ENCODE measurements at places on chromosomes 3 and 15.

GRCh38 chr3:64674591-64675076, 13.2 kb downstream of the ADAMTS9 start:
- no peak for DNase-seq

DNA sequence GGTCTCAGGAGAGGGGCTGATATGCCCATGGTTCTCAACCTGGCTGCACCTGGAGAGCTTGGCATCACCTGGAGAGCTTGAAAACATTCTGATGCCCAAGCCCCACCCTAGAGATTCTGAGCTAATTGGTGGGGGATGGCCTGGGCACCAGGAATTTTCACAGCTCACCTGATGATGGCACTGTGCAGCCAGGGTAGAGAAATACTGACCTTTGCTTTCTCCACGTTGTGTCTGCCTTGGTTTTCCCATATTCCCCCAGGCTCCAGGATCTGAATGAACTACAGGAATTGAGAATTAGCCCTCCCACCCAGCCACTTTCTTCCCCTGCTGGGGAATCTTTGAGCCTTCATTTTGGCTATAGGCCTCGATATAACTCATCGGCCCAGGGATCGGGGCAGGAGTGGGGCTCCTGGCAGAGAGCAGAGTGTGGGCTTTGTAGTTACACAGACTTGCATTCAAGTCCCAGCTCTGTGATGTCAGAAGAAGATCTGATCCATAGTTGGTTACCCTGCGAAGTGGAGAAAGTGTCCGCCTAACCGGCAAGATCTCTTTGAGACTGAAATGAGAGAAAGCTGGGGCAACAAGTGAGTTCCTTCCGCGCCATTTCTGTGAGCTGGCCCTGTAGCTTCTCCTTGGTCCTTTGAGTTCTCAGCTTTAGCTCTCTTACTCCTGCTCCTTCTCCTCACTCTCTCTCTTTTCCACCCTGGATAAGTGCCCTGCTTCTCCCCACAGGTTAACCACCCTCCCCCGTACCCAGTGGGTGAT, 33.1 kb upstream of the UBE2Q2 start:
- no peak for DNase-seq

DNA sequence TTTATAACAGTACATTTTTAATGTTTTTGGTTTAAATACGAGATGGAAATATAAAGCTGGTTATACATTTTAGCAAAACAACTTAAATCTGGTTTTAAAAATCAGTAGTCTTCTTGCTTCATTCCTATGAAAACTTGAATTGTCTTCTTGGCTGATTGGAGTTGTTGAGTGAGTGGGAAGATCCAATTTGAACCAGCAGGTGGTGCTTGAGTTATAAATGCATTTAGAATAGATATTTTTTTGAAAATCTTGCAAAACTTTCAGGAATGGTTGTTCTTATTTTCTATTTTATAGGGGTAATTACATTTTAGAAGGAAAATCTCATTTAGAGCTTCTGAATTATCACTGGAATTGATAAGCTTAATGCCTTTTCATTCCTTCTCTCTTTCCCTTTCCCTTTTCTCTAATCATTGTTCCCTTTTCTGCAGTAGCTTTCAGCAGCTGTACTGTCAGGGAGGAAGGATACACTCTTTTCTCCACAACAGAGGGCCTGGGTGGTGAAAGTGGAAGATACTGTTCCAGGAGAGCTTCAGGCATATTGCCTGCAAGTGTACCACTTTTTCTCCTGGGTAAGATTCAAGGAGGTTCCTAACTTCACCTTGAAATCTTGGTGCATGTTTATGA, 335.6 kb downstream of the NLGN1 start:
- DNase-seq, result no peak

GRCh38 chr15:83873966-83874365, 220.0 kb downstream of the ADAMTSL3 start:
- DNase-seq, result no peak

- DNase-seq, result no peak
Observed at GRCh38 chr15:57218826-57219576, 157.3 kb upstream of the CGNL1 start.

- DNase-seq, result no peak
Observed at GRCh38 chr3:157447026-157447694, 10.5 kb downstream of the PTX3 start.

DNA sequence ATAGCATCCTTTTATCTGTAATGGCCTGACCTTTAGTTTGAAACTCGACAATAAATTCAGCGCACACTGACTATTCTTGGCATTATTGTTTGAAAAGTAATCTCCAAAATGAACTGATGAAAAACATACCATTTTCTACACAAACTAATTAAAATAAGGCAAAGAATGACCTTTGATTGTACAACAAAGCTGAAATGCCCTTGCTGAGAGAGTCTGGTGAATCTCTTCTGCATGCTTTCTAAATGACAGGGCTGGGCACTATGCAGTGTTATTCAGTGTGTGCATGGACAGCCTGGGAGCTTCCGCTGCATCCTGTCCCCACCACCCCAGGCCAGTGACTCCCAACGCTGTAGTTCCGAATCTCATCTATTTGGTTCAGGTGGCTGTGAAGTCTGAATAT, 530.8 kb downstream of the FOXP1 start:
- DNase-seq, result no peak

DNA sequence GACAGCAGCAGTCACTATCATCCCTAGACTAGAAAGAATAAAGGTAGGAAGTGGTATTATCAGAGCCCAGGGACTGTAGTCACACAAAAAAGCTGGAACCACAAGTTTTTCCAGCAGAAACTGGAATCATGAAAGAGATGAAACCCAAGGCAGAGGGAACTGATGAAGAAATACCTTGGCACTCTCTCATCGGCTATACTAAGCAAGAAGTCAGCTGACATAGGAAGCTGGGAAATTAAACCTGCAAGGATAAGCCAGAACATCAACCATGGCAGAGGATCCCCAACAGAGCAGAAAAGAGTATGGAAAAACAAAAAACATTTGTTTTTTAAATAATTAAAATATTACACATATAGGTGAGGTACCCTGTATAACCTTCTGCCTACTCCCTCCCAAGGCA, 86.5 kb downstream of the AQR start:
- no peak for DNase-seq

DNA sequence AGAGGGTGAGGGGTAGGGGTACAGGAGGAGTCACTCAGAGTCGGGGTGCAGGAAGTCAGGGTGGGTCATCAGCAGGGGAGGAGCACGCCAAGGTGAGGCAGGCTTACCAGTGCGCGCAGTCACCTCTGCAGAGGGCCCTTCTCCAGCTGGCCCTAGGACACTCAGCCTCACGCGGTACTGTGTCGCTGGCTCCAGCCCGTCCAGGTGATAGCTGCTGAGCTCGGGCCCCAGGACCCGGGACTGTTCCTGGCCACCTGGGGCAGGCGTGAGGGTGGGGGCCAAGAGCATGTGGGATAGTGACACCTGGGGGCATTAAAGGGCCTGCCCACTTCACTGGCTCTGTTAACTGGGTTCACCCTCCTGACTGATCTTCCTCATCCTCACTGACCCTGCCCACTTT, 7.4 kb downstream of the COL7A1 start:
- DNase-seq, result no peak

DNA sequence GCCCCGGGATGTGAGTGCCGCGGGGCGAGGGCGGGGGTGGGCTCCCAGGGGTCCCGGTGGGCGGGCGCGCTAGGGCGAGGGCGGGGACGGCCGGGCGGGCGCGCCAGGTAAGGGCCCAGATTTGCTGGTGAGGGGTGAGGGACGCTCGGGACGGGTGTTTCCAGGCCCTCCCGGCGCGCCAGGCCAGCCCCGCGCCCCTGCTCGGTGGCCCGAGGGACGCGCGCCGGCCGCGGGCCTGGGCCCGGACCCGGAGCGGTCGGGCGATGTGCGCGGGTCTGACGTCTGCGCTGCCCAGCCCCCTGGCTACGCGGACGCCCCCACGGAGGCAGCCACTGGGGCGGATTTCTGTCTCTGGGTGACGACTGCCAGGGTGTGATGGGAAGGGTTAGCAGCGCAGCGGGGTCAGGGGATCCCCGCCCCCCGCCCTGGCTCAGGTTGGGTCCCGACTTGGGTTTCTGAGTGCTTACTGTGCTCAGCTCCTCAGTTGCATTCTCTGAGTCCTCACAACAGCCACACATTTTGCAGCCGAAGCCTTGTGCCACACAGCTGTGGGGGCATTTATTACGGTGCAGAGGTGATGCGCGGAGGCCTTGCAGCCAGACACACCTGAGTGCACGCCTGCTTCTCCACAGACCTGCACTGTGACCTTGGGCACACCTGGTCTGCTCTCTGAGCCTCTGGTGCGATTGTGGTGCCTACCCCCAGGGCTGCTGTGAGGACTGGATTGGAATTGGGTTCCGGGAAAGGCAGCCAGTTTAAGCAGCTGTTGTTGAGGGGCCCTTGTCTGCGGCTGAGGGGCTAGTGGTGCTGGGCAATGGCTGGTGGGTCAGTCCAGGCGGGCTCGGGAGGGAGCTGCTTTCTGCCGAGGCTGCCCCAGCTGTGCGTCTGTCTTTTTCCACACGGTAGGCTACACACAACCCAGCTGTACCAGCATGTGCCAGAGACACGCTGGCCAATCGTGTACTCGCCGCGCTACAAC, 523 bp downstream of the HDAC11 start:
- DNase-seq, result no peak

- DNase-seq, result no peak
Observed at GRCh38 chr15:88342666-88343065, 86.1 kb upstream of the NTRK3 start.

DNA sequence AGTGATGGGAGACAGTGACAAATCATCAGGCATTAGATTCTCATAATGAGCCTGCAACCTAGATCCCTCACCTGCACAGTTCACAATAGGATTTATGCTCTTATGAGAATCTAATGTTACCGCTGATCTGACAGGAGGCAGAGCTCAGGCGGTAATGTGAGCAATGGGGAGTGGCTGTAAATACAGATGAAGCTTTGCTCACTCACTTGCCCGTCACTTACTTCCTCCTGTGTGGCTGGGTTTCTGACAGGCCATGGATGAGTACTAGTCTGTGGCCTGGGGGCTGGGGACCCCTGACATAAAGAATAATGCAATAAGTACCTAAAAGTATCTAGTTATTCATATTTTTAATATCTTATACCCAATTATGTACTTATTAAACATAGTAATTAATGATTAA, 15.6 kb downstream of the IQCB1 start:
- DNase-seq, result no peak

DNA sequence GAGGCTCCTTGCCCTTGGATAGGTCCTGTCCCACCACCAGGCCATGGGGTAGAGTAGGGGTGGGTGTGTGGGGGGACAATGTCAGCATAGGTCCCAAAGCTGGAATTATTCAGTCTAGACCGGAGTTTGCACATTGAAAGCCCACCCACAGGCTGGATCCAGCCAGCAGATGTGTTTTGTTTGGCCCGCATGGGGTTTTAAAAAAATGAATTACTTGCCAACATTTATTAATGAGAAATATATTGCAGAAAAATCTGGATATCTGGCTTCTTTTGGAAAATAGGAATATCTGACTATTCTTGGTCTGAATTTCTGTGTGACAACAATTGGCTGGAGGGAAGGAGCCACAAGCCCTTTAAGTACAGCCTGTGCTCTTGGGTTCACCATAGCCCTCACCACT, 17.3 kb upstream of the LRIG1 start:
- no peak for DNase-seq

- DNase-seq, result no peak
Observed at GRCh38 chr3:196232154-196232881, 16.0 kb downstream of the SLC51A start.

DNA sequence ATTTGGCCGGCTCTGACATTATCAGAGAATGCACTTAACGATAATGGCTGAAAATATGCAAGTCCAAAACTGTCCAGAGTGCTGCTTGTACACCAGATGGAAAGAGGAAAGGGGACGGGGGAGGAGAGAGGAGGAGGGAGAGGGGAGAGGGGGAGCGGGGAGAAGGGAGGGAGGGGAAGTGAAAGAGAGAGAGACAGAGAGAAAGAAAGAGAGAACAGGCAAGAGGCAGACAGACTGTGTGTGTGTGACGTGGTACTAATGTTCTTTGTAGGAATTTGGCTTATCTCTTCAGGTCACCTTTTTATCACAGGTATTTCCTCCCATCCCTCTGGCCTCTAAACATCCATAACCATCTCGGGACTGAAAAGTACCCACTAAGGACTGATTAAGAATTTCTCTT, 75.1 kb upstream of the LMOD3 start:
- no peak for DNase-seq

GRCh38 chr15:31309893-31310606, 16.6 kb upstream of the KLF13 start:
- no peak for DNase-seq

DNA sequence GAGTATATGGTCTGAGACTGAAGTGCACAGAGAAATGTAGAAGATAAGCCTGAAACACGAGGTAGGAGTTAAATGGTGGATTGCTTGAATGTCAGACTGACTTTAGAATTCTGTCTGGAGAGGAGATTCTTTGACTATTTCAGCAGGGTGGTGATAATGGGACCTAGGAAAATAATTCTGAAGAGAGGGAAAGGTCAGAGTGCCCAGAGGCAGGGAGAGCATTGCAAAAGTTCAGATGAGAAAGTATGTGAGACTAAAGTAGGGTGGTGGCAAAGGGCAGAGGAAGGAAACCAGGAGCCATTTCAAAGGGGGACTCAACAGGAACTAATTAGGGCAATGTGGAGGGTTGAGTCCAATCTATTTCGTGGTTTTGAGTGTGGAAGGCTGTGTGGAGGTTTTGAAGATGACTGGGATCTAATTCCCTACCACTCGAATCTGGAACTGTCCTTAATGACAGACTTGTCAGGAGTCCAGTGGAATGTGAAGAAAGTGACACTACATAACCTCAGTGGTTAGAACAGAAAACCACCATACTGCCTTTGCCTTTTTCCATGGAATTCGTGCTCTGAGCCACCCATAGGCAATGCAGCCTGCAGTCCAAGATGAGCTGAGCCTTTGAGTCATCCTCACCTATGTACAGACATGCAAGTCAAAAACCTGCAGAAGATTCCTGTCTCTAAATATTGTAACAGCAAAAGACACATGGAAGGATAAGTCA, 16.1 kb downstream of the CPOX start:
- DNase-seq, result no peak

GRCh38 chr3:144189044-144189443, 217.4 kb downstream of the DIPK2A start:
- DNase-seq, result no peak

DNA sequence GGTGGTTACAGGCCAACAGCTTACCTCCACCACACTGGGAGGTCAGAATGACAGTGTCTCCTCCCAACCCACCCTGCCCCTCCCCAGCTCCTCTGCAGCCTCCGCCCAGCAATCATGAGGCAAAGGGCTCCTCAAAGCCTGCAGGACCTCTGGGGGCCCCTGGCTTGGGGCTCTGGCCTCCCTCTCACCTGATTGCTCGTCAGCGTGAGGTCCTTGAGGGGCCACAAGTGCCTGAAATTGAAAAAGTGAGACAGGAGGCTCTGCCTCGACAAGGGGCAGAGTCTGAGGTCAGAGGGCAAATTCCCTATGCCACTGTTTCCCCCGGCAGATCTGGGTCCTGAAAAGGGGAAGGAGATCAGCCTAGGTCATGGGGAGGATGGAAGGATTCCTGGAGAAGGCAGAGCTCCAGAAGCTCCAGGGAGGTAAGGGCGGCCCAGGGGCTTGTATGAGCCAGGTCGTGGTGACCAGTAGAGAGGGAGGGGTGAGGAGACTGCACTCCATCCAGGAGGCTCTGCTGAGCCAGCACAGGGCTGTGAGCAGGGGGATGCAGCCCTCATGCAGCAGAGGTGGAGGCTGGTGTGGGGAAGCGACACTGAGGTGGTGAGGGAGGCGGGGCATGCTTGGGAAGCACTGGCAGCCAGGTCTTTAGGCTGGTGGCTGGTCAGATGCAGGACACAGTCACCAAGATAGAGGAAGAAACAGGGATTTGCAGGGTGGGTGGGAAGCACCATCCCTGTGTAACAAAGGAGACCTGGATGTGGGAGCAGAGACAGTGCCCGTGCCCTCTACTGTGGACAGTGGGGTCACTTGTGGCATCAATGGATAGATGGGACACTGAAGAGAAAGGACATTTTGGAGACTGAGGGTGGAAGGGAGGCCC, 20.1 kb downstream of the ALS2CL start:
- no peak for DNase-seq

Data from anterior cingulate cortex (tissue), 58 donors.